ENCODE measurements at places on chromosomes 7 and 10.

DNA sequence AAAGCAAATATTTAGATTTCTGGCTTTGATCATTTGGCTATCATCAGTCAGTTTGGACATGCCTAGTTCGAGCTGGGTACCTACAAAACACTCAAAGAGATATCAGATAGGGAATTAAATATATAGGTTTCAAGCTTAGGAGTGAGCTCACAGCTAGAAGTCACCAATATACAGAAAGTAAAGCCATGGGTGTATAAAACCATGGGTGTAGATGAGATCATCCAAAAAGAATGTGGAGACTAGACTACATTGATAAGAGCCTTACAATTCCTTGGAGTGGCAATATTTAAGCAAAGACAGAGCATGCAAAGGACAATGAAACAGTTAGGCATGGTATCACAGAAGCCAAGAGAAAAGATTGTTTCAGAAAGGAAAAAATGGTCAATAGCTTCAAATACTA, 7.2 kb upstream of the RALA start:
- DNase-seq, result no peak

- no peak for DNase-seq
Measured at GRCh38 chr10:99977916-99978315, 31.8 kb downstream of the DNMBP start.

- no peak for DNase-seq
Measured at GRCh38 chr10:60292998-60293397, 96.7 kb downstream of the ANK3 start.

DNA sequence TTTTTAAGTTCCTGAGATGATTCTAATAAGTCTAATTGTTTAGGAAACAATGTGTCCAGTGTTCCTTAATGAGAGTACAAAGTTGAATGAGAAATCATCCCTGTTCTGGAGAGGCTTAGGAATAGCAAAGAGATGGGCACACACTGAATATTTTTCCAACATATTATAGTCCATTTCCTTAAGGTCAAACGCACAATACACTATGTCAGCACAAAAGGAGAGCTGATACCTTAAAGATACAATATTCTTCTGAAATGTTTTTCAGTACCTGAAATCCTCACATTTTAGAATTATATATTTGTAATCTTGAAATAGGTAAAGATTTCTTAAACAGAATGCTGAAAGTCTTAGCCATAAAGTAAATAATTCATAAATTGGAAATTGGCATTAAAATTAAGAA, 183.2 kb downstream of the GRM3 start:
- no peak for DNase-seq

DNA sequence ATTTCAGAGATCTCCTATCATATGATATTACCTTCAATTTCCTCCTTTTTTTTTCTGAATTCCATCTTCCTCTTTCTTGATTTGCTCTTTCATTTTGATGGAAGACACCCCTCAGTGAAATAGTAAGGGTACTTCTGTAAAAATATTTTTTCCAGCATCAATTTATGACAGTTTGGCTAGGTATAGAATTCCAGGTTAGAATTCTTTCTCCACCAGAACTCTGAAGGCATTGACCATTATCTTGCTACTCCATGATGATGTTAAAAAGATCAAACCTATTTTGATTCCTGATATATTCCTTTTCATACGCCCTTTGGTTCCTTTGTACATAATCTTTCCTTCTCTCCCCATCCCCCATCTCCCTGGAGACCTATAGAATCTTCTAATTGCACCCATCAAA, 48.4 kb downstream of the MTPAP start:
- no peak for DNase-seq

DNA sequence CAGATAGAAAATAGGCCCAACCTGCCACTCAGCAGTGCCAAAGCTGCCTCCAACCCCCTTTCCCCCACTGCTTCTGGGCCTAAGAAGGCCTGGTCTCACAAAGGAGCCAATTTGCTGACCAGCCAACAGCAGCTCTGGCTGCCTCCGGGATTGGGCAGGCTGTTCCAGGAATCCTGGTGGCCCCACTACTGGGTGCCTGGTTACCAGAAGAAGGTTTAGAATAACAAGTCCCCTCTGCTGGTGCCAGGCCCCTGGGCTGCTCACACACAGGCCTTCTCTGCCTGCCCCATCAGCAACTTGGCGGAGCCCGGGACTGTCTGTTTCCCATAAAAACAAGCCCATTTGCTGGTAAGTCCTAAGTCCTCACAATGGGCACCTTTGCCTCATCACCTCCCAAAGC, 1.2 kb downstream of the PHKG1 start:
- DNase-seq, result no peak

DNA sequence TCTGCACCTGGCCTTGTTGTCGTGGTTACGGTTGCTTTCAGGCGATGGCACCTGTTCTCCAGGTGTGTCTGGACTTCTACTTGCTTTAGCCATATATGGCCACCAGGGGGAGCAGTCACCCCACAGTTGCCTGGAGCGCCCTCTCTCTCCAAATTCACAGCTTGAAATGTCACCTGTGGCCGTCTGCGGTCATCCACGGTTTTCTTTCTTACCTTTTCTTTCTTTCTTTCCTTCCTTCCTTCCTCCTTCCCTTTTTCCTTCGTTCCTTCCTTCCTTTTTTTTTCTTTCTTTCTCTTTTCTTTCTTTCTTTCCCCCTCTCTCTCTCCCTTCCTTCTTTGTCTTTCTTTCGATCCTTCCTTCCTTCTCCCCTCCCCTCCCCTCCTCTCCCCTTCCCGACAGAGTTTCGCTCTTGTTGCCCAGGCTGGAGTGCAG, 150.5 kb upstream of the VKORC1L1 start:
- peak; percentile 63 for DNase-seq

DNA sequence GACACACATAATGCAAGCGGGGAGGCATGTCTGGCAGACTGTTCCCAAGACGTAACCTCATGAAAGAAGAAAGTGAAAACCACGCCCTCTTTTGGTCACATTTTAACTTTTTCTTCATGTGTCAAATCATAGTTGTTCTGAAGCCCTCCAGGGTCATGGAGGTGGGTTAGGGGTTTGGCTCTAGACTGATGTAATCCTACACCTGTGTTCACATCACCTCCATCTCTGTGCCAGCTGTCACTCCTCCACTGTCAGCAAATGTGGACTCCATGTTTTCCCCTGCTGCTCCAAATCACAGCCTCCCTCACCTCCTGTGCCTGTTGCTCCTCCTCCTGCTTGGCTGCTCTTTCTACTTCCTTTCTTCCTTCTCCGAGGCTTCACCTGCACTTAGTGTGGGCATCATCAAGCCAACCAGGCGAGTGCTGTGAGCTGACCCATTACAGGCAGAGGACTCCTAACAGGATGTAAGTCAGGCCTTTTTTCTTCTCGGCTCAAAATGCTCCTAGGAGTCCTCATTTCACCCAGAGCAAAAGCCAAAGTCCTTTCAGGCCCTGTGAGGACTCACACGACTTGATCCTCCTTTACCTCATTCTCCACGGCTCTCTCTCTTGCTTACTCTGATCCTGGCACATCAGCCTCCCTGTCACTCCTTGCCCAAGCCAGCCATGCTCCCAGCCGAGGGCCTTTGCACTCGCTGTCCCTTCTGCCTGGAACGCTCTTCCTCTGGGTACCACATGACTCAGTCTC, 66.4 kb upstream of the IFRD1 start:
- no peak for DNase-seq

- no peak for DNase-seq
Measured at GRCh38 chr7:123580406-123581161, 21.0 kb upstream of the ASB15 start.

GRCh38 chr10:124995605-124996004, 53.7 kb downstream of the ZRANB1 start:
- DNase-seq, result no peak
